ENCODE measurements at places on chromosomes 11 and 22.

GRCh38 chr11:104404231-104405175, 240.6 kb upstream of the PDGFD start:
- no peak for DNase-seq

DNA sequence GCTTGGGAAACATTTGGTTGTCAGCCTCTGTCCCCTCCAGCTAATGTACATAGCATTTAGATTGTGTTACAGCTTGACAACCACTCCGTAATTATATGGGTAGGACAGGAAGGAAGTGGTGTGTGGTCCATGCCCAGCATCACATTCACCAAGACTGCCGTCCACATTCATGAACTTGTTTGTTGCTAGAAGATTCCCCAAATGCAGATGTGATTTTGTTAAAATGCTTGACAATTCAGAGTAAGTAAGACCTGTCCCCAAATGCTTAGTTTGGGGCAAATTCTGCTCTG, 1482.7 kb downstream of the TBC1D22A start:
- no peak for DNase-seq

DNA sequence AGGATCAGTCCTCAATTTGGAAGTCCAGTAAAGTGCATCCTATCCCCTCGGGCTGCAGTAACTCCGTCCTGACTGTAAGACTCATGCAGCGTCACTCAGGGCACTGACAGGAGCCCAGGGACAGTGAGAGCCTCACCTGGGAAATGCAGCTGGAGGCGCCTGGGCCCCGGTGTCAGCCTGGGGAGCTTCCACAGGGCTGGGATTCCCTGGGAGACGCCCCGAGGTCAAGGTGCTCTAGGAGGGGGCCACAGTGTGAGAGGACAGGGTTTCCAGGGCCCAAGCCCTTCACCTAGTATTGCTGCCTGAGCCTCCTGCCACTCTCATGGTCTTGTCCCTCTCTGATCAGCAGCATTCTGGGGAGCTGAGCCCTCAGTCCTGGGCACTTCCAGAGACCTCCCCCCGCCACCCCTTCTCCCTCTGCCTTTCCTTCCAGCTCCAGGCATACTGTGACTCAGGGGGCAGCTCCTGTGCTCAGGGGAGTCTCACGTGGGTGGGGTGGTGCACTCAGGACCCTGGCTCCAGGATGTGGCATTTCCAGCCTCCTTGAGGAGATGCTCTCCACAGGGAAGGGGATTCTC, 99.1 kb upstream of the IGLL5 start:
- no peak for DNase-seq

GRCh38 chr11:74014880-74015279, 6.0 kb upstream of the UCP3 start:
- DNase-seq = no peak

DNA sequence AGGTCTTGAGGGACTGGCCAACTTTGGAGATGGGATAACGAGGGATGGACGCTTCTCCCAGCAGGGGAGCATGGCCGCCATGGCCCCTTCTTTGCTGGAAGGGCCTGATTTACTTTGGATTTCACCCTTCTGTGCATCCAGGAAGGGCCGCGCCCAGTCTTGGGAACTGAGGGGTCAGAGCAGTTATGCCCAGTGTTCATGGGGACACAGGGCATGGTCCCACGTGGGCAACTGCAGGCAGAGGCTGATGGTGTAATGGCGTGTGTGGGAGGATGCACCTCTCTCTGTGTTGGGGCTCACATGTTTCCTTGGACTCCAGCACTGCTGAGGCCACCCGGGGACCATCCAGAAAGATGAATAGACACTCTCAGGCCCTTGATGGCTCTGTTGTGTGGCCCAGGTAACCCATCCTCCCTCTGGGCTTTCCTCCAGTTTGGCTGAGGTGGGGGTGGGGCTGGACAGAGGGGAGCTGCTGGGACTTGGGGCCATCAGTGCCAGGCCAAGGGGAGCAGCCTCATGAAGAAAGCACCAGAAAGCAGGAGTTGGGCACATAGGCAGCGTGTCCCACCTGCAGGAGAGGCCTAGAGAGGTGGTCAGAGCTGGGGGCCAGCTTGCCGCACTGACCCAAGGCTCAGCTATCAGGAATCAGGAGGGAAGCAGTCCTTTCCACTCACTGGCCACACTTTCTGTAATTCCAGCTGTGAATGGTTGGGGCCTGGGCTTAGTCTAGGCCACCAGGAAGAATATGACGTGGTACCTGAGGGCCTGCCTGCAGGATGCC, 1033.9 kb downstream of the TBC1D22A start:
- no peak for DNase-seq

DNA sequence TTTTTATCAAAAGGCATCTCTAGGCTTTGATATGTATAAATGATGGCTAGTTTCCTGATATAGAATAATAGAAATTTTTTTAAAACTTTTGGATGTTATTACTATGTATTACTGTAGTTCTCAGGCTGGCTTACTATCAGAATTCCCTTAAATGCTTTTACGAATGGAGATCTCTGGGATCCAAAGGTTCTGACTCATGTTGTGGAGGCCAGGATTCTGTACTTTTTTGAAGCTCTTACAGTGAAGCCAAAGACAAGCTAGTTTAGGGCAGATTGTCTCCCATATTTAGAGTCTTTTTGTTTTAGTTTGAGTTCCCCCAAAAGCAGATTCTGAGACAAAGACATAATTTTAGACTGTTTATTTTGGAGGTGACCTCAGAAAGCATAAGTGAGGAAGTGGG, 265.9 kb upstream of the SESN3 start:
- DNase-seq = no peak

DNA sequence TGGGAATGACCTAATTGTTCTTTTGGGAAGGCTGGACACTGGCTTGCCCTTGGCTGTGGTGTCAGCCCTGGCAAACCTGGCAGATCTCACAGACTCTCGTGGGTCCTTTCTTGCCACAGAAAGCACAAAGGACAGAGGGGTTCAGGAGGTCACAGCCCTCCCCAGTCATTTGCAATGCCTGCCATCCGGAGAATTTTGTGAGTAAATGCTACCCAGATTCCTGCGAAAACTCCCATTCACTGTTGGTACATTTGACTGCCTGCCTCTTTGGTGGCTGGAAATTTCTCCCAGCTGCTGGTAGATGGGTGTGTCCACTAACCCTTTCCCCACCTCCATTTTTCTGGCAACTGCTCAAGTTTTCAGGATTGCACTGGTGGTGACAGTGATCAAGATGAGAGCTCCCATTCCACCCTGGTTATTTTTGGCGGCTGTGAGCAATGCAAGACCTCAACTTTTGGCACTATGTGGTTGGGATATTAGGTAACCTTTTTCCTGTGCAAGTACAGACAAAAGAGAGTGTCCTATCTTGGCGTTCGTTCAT, 155.7 kb downstream of the NAV2 start:
- no peak for DNase-seq

DNA sequence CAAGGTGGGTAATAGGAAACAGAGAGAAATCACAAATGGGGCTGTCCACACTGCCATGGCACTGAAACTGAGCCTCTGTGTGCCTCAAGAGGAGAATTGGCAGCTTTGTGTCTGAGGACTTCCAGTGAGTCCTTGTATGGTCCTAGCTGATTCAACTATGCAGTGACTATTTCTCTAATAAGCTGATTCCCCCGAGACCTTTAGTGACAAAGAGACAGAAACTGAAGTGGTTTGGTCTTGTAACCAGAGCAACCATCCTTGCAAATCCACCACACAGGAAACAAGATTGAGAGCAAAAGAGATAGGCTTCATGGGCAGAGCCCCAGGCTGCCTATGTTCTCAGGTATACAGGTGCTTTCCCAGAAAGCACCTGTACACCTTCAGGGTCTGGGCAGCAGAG, 1038.5 kb downstream of the NTM start:
- DNase-seq = no peak

- DNase-seq = no peak
Measured at GRCh38 chr11:16456366-16456765, 100.0 kb upstream of the SOX6 start.

- no peak for DNase-seq
Measured at GRCh38 chr11:115505175-115505574, 960 bp upstream of the CADM1 start.

DNA sequence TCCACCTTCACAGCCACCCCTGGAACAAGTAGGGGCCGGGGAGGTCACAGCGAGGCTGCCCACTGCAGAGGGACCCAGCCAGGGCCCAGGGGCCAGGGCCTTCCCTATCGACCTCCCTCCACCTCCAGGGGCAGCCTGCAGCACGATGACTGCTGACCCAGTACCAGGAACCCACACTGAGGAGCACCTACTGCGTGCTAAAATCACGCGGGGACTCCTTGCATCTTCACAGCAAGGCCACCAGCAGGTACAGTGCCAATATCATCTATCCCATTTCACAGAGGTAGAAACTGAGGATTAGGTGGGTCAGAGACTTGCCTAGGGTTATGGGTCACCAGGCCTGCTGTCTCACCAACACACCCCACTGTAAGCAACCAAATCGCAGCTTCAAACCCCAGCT, 14.6 kb downstream of the MACROD1 start:
- no peak for DNase-seq

DNA sequence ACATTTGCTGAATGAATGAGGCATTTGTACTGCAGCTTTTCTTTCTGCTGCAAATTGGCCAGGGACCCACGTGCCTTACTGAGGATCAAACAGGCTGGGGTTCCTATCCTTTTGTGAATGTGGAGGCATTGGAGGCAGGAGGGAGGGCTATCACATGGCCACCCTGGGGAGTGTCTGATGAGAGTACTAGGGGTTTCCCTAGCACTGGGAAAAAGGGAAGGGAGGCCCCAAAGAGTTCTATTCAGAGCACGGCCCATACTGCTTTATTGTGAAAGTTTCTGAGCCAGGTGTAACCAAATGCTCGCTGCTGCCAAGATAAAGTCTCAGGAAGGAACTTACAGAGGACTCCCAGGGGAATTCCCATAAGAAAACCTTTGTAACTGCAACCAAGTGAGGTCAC, 78.4 kb upstream of the ANO1 start:
- no peak for DNase-seq

GRCh38 chr11:112016765-112017376, 8.3 kb upstream of the DLAT start:
- no peak for DNase-seq

GRCh38 chr11:115930886-115931547, 426.8 kb upstream of the CADM1 start:
- DNase-seq = no peak

GRCh38 chr11:29025001-29025400, 916.8 kb downstream of the METTL15 start:
- no peak for DNase-seq

GRCh38 chr22:38732251-38732815, 23.5 kb downstream of the SUN2 start:
- DNase-seq = no peak

GRCh38 chr22:33678523-33678922, 241.8 kb downstream of the LARGE1 start:
- DNase-seq = no peak

DNA sequence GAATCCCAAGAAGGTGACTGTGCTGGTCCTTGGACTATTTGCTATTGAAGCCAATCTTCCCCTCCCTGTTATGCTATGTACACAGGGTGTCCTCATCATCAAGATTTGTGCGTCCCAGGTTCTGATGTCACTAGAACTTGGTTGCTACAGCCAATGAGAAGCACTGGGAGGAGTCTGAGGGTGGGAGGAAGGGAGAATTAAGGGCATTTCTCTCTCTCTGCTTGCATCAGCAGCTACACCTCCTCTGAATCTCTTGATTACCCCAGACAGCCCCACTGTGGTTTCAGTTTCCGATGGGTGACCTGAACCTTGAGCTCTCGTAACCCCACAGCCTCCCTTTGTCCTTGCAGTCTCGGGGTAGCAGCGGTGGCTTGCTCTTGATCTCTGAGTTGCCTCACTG, 212.4 kb upstream of the SESN3 start:
- DNase-seq = no peak

- DNase-seq = no peak
Measured at GRCh38 chr22:48740086-48740730, 1087.5 kb downstream of the BRD1 start.

DNA sequence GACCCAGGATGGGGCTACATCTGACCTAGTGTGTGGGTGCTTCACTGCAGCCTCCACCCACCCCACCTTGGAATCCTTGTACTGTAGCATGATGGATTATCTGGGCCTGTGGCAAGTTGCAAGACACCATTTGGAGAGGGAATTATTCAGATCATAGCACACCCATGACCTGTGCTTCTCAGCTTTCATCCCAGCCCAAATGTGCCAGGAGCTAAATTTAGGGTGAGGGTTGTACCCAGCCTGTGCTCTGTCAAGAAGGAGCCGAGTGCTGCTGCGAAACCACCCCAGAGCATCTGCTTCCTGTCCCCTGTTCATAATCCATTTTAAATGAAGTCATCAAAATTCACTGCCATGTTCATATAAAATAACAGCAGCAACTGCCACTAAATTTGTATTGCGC, 394.5 kb downstream of the SHANK2 start:
- no peak for DNase-seq

- DNase-seq = no peak
Measured at GRCh38 chr11:26960281-26960680, 33.6 kb upstream of the FIBIN start.

DNA sequence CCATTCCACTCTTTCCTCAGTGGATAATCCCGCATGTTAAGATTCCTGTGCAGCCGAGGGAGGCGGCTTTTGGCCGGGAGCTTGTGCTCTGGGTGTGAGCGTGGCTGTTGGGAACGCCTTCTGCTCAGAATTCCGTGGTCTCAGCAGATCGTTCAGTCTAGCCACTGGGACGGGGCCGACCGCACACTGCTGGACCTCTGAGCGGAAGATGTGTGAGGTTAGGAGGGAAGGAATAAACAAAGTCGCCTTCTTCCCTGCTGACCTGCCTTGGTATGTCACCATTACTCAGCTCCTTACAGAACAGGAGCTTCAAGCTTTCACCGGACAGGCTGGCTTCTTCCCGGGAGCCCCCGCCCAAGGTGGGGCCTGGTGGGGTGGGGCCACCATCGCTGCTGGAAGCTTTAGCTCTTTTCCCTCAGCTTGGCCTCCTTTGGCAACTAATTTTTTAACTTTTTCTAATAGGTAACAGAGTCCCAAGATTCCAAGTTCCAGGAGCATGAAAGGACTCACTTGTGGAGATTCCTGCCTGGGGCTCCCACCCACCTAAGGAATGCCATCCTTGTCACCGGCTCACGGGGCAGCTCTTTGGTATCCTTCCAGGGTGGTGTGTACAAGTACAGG, 22.5 kb upstream of the SEPTIN5 start:
- DNase-seq = no peak

DNA sequence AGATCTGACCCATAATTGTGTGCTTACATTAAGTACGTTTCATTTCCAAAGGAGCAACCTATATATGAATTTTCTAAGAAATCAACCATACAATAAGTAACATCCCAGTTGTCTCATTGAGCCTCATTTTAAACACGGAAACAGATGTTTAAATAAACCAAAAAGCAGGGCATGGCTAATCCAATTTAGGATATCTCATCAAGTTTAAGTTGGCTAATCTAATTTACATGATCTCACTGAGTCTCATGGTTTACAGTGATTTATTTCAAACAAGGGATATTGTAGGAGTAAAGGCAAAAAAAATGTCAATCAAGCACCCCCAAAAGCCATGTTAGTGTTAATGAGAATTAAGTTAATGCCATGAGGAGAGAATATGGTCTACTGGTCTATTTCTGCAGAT, 499.8 kb upstream of the CCDC90B start:
- DNase-seq = no peak
